ENCODE measurements at places on chromosomes 16 and 17.

DNA sequence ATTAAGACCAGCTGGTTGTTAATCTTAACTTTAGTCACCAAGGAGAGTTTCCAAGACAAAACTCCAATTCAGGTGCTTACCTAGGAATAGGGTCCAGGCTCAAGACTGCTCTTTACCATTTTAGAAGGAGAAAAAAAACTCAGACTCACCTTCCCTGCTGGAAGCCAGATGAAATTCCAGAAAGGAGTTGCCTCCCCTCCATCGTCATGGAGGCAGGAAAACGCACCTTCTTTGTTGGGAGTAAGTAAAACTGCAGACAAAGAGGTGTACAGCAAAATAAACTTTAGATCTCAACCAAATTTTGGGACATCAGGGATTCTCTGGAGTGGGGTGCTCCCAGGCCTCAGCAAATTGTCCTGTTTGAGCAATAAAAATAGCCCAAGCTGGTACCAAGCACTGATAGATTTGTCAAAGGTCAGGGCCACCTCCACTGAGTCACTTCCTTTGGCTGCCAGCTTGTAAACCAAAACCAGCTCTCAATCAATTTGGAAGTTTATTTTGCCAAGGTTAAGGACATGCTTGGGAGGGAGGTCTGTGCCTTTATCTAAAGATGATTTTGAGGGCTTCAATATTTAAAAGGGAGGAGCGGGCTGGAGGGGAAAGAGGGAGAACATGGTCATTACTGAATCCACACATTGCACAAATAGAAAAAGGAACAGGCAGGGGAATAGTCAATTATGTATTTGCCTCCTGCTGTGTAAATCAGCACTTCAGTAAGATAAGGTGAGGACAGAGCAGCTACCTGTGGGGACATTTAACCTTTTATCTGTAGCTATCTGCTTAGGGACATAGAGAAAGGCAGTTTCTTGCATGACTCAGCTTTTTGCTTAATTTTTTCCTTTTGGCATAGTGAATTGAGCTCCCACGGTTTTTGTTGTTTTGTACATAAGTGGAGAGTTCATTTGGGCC is 1.5 kb upstream of the ALDH3A2 start:
- no peak for DNase-seq

DNA sequence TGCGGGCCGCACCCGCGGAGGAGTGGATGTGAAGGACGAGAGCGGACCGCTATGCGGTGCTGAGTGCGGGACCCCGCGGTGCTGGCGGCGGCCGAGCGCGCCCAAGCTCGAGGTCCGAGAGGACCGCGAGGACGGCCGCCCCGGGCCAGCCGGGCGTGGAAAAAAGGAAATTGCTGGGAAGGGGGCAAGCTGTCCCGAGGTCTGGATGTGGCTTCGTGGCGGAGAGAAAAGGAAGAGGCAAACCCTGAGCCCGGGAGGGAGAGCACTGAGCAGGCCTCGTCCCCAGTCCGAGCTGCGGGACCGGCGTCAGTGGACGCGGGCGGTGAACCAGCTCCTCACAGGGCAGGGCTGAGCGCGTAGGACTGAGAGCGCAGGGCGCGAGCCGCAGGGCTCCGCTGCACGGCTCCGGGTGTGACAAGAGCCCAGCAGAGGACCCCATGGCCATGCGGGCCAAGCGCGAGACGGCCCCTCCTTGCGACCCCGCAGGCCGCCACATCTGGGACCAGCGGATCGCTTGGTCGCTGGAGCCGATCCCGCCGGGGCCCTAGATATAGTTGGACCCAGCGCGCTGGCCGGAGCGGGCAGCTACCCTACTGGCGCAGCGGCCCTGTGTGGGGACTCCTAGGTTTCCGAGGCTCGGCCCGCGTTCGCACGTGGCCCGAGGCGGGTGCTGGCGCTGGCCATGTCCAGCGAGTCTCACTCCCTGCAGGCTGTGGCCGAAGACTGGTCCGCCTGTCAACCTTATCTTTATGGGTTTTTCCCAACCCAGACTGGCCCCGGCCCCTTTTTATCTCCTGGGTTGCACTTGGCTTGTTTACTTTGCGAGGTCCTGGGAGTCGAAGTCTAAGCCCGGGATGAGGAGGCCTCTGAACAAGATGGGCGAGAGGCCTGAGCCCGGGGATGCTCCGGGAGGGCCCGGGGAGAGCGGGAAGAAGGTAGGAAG is 2.4 kb downstream of the TBX4 start:
- no peak for DNase-seq

DNA sequence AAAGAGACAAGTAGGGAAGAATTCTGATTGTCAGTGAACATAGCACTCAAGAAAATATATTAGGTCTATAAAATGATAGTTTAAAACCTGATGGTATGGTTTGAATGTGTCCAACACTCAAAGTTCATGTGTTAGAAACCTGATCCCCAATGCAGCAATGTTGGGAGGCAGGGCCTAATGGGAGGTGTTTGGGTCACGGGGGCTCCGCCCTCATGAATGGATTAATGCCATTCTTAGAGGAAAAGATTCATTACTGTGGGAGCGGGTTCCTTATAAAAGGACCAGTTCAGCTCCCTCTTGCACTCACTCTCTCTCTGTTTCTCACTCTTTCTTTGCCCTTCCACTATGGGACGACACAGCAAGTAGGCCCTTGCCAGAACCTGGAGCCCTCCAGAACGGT is 41.5 kb upstream of the SLC47A1 start:
- no peak for DNase-seq

DNA sequence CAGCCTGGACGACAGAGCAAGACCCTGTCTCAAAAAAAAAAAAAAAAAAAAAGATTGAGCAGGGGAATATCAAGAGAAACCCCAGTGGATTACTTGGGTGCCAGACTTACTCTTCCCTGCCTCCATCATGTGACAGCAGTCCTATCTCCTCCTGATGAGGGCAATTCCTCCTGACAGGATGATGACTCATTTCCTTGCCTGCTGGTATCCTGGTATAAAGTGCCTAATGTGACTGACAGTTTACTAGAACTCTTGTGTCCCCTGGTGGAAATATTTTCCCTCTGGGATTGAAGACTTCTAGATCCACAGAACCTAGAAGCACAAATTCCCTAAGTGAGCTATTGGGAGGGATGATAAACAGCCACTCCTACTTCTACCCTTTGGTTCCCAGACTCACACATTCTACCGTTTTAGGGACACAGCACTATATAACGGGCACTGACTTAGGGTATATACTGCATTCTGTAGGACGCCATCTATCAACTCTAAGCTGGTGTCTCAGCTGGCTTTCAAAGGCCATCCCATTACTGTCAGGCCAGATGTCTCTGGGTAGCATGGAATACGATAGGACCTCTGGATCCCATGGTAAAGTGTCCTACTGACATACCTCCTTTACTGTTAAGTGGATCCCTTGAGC is 114.6 kb upstream of the MED13 start:
- no peak for DNase-seq

Measured in AG04449 (cell line).